Fibroblast of mammary gland (primary cell): ENCODE measurements at places on chromosomes 12 and 14.

DNA sequence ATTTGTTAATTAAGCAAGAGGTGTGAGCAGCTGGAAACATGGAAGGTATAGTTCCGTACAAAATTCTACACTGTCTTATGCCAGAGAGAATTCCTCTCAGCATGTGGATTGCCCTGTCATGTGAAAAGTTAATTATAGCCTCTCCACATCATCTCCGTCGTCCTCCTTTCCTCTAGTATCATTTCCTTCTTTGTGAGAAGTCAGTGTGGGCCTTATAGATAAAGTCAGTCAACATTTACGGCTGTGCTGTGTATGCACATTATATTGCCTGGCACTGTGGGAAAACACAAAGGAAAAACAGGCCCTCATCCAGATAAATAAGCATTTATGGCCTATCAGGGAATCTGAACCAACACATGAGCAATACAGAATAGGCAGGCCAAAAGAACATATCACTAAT is 236.6 kb downstream of the SEC23A start:
- no peak for DNase-seq

DNA sequence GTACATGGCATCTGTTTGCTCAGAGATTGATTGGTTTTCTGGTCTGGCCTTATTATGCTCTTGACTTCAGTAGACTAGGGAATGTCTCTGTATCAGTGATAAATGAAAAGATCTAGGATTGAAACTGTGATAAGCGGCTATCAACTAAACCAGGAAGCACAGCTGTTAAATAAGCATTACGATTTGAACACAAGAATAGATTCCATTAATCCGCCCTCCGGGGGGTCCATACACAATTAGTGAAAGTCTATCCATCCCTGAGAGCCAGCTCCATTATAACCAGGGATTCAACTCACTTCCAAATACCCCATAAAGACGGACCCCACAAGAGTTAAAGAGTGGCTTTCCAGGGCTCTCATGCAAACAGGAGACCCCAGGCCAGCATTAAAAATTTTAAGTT is 279.0 kb downstream of the GRIN2B start:
- DNase-seq = no peak

DNA sequence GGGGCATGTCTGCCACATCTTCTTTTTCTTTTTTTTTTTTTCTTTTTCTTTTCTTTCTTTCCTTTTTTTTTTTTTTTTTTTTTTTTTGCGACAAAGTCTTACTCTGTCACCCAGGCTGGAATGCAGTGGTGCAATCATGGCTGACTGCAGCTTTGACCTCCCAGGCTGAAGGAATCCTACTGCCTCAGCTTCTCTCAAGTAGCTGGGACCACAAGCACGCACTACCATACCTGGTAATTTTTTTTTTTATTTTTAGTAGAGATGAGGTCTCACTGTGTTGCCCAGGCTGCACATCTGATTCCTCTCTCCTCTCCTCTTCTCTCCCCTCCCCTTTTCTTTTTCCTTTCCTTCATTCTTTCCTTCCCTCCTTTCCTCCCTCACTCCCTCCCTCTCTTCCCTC is 18.5 kb downstream of the SLC15A5 start:
- DNase-seq = no peak

- no peak for DNase-seq
Observed at GRCh38 chr14:76273346-76273745, 102.6 kb upstream of the ESRRB start.

DNA sequence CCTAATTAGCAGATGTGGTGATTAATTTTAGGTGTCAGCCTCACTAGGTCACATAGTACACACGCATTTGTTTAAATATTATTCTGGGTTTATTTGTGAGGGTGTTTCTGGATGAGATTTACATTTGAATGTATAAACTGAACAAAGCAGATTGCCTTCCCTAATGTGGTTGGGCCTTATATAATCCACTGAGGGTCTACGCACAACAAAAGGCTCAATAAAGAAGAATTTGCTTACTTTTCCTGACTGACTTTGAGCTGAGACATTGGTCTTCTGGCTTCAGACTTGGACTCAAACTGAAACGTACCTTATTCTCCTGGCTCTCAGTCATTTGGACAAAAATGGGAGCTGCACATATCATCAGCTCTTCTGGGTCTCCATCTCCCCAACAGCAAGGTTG is 1132.3 kb upstream of the FLRT2 start:
- no peak for DNase-seq

- no peak for DNase-seq
Observed at GRCh38 chr12:4152145-4152795, 121.3 kb upstream of the CCND2 start.

DNA sequence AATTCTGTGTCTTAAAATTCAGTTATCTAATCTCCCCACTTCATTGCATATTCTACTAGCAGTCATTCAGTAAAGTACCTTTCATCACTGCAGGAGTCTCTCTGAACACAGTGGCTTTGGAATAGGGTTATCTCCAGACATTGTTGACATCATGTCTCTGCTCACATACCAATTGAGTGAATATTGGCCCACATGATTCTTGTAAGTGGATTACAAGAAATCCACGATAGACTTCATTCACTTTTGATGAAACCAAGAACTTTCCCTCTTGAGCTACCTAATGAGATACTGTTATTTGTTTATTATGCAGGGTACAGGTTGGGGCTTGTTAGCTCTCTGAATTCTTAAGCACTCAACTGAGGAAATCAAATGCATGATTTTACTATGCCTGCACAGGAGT is 284.9 kb downstream of the RAD51B start:
- DNase-seq = peak; percentile 73

- DNase-seq = no peak
Observed at GRCh38 chr14:98956661-98957060, 315.3 kb downstream of the BCL11B start.

DNA sequence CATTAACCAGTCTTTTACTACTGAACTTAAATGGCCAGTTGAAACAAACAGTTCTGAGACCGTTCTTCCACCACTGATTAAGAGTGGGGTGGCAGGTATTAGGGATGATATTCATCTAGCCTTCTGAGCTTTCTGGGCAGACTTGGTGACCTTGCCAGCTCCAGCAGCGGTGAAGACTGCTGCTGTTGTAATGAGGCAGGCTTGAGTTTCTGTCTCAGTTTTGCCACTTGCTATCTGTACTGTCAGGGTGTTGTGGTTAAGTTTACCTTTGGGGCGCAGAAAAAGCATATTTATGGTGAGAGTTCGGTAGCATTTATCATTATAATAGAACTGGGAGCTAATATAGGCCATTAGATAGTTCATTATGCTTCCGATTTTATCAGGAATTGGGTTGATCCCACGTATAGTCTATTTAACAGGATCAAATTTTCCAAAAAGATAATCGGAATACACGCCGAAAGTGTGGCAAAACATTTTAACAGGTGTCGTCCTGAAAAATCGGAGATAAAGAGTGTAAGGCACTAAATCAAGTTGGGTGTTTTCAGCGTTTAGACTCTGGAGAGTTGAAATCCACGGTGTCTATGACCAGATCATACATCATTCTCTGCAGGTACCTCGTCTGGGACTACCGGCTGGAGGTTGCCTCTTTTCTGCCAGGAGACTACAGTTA is 688 bp upstream of the NECAP1 start:
- DNase-seq = peak; percentile 13

DNA sequence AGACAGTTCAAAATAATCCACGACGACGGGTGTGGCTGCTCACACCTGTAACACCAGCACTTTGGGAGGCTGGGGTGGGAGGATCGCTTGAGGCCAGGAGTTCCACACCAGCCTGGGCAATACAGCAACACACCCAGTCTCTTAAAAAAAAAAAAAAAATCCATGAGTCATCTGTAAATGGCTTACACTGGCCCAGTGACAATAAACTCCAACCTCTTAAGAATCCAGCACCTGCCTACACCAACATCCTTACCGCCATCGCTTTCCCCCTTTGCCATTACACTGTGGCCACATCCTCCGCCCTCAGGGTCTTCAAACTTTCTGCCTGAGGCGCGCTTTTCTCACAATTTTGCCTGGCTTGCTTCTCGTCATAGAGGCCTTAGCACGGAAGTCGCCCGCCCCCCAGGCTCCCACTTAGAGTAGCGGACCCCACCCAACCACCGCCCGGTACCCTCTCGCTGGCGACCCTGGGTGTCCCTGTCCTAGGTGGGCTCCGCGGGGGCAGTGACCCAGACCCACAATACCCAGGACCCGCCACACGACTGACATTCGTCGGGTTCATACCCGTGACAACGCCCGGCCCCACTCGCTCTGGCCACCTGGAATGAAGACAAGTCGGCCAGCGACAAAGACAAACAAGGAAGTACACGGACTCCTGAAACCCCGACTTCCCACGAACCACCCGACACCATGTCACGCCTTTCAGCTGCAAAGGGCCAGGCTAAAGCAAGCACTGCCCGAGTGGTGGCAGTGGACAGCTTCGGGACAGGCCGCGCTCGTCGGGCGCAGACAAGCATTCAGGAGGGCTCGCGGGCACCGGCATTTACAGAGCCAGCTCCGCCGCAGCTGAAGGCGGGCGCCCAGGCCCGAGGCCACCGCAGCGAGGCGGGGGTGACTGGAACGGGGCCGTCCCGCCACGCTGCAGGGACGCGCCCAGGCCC is 636 bp downstream of the GOLGA3 start:
- peak; percentile 88 for DNase-seq

GRCh38 chr12:66960704-66961690 is 282.1 kb upstream of the GRIP1 start:
- peak; percentile 2 for DNase-seq

GRCh38 chr14:61573321-61573720 is 122.0 kb upstream of the HIF1A start:
- peak; percentile 69 for DNase-seq

DNA sequence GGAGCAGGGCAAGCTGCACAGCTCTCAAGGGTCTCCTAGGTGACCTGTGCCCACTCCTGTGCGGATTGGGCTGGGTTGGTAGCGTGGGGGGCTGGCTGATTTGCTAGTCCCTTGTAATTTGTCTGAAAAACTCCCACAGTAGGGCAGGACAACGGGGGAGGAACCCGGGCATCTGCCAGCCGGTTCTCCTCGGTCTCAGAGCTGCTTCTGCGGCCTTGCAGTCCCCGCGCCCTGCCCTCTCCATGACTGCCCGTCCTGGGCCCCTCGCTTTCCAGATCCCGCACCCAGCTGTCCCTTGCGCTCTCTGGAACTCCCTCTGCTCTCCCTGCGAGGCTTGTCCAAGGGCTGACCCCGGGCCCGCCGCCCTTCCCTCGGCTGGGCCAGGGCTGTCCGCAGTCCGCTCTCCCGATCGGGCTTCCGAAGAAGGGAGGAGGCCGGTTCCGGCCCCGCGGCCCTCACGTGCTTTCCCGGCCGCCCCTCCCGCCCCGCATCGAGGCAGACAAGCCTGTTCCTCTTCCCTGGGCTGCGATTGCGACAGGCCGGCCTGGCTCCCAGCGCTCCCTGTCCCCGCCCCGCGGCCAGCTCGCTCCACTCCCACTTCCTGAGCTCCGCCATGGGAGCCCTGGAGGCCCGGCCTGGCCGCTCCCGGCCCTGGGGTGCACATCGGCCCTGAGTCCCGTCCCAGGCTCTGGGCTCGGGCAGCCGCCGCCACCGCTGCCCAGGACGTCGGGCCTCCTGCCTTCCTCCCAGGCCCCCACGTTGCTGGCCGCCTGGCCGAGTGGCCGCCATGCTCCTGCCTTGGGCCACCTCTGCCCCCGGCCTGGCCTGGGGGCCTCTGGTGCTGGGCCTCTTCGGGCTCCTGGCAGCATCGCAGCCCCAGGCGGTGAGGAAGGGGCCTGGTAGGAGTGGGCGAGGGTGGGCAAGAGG is at the start of gene LTBR:
TSS of gene LTBR (plus strand) at position 591 of the 927 bp plus-strand sequence. CDS start at position 788, 197 bp downstream.
- DNase-seq = peak; percentile 89

GRCh38 chr12:53698948-53699677 is 23.2 kb upstream of the ATP5MC2 start:
- no peak for DNase-seq

DNA sequence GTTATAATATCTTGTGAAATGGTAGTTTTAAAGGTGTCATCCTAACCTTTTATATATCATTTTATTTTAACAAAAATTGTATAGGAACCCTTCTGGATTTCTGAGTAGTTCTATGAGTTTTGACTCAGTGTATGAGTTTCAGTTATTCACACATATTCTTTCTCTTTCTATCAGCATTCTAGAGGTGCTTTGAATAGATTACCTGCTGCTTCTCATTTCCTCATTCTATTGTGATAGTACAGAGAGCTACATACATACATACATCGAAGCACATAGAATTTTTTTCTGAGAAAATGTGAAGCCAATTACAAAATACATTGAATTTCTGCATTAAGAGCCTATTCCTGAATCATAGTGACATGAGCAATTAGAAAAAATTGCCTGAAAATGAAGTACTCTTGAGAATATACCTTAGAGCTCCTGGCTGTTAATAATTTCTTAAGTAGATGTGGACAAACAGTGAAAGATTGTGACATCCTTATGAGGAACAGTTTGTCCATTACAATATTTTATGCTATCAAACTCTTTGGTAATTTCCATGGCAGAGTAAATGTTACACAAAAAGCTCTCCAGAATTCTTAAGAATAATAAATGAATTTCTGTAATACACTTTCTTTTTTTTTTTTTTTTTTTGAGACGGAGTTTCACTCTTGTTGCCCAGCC is 556.6 kb downstream of the TRHDE start:
- no peak for DNase-seq

GRCh38 chr14:89327771-89328212 is 89.2 kb downstream of the FOXN3 start:
- DNase-seq = peak; percentile 60

DNA sequence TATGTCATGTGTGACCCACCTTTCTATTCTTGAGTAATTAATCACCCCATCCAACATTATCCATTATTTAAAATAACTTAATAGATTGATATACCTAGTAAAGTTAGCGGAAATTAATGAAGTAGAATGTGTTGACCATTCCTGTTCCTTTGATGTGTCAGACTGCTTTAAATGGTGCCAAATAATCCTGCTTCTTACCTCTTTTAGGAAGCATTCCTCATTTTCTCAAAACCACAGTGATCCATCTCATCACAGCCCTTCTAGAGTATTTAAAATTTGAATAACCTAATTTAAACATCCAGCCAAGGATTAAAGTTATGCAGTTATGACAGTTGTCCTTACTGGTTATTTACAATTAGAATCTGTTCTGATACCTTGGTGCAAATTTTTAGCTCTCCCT is 6.9 kb downstream of the MGAT4C start:
- no peak for DNase-seq

GRCh38 chr12:129552996-129553750 is 350.7 kb downstream of the TMEM132D start:
- no peak for DNase-seq

GRCh38 chr14:61201171-61201570 is 80.0 kb downstream of the TMEM30B start:
- DNase-seq = no peak

- no peak for DNase-seq
Observed at GRCh38 chr12:65139389-65139788, 18.3 kb upstream of the WIF1 start.

DNA sequence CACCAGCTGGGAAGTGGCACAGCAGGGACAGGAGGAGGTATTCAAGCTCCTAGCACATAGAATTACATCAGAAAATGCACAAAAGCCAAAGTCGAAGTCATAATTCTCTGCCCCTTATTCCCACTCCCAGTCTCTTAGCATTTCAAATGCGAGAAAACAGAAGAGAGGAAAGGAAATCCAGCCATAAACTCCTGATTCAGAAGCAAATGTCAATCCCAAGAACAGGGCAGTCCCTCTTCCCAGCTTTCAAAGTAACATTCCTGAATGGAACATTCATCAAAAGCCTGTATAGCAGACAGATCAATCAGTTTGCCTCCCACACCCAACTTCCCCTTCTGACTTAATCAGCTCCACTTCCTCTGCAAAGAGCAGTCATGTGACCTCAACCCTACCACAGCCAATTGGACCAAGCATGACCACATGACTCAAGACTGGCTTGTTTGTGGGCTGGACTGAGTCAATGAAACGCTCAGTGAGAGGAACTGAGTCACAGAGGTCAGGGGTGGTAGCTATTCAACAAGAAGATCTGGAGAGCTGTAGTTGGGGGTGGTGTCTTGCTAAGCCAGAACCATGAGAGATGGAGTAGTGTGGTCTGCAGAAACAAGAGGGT is 41.4 kb upstream of the TUNAR start:
- DNase-seq = peak; percentile 4
